ENCODE measurements at places on chromosomes 16 and 17.

DNA sequence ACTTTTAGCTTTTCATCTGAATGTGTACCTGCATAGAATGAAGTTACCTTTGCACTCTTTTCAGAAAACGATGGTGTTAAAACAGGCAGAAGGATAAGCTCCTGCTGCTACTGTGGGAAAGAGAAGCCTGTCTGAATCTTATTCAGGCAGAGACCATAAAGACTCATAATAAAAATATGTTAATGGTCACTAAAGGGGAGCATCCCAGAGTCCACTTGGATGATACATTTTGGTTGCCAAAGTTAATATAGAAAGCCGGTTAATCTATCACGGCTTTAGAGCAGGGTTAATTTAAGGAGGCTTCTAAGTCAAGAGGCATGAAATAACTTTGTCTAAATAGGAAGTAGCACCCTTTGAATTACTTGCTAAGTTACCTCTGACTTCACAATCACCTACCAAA, 2.9 kb downstream of the MARCHF10 start:
- no peak for DNase-seq

GRCh38 chr17:62067165-62068145, 2.4 kb upstream of the MED13 start:
- no peak for DNase-seq

GRCh38 chr16:12434567-12434966, 369.1 kb downstream of the CPPED1 start:
- no peak for DNase-seq

GRCh38 chr17:65018610-65019316, 37.8 kb downstream of the GNA13 start:
- DNase-seq = no peak

GRCh38 chr16:76164970-76165558, 112.1 kb upstream of the CNTNAP4 start:
- DNase-seq = no peak

DNA sequence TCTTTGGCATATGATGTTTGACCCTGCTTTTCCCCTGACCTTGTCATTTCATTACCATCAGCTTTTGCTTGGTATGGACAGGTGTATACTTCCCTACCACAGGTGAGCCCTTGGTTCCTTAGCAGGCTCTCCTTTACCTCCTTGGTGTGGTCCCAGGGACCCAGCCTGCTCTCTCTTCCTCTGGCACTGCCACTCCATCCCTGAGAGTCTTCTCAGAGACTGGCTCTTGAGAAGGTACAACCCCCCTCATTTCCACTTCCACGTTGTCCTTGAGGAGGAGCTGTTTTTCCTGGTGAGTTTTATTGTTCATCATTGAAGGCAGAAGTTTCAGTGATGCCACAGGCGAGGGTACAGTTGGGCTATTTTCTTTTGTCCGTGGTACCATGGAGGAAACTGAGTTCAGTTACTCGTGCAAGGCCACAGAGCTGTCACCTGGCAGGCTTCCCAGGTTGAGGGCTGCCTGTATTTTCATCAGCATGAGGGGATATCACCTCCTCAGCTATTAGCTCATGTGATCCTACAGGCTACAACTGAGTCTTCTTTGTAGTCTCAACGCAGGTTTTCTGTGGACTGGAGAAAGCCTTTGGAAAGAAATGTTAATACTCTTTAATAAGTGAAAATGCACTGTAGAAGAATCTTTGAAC, 52.3 kb downstream of the MSI2 start:
- DNase-seq = no peak

- no peak for DNase-seq
Observed at GRCh38 chr16:23673971-23674614, 4.6 kb upstream of the PLK1 start.
